ENCODE measurements at places on chromosomes 5 and 9.

GRCh38 chr9:98314381-98315066 lies 59.1 kb upstream of the TBC1D2 start:
- no peak for DNase-seq

DNA sequence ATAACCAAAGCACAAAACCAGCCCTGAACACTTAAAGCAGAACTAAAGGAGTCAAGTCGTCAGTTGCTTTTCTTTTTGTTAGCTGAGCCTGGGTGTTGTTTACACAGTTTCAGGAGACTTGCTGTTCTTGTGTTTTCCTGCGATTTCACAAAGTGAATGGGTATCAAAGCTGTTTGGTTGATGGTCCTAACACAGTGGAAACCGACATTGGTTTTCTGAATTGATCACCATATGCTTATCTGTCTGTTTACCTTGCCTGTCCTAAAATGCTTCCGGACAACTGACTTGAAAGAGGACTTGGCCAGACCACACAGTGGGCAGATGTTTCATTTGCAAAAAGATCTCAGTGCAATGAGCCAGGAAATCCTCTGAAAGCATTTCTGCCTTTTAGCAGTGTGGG lies 676.4 kb downstream of the PRELID2 start:
- DNase-seq: no peak

GRCh38 chr9:90069085-90069484 lies 464.3 kb downstream of the GADD45G start:
- DNase-seq: no peak

- no peak for DNase-seq
Observed at GRCh38 chr9:113963696-113964494, 87.8 kb downstream of the ZNF618 start.

DNA sequence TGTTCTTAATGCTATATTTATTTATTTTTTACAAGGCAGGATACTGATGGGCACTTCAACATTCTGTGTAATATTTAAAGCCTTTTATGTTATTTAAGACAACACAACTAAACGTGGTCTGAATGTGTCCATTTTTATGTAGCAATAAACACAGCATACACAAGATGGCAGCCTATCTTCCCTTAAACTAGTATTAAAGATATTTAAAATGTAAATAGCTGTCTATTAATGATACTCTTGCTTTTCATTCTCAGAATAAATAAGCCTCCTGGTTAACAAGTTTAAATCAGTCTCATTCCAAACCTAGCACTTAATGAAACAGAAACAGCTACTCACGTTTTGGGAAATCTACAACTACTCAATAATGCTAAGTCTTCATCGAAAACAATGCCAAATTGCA lies 315.7 kb downstream of the MCTP1 start:
- peak; percentile 6 for DNase-seq

- no peak for DNase-seq
Observed at GRCh38 chr9:112433499-112434392, 52.9 kb upstream of the KIAA1958 start.

GRCh38 chr9:13569602-13570067 lies 290.1 kb upstream of the MPDZ start:
- no peak for DNase-seq

Data from bone marrow (tissue), 2 donors.